ENCODE measurements at places on chromosomes 16 and 17.

DNA sequence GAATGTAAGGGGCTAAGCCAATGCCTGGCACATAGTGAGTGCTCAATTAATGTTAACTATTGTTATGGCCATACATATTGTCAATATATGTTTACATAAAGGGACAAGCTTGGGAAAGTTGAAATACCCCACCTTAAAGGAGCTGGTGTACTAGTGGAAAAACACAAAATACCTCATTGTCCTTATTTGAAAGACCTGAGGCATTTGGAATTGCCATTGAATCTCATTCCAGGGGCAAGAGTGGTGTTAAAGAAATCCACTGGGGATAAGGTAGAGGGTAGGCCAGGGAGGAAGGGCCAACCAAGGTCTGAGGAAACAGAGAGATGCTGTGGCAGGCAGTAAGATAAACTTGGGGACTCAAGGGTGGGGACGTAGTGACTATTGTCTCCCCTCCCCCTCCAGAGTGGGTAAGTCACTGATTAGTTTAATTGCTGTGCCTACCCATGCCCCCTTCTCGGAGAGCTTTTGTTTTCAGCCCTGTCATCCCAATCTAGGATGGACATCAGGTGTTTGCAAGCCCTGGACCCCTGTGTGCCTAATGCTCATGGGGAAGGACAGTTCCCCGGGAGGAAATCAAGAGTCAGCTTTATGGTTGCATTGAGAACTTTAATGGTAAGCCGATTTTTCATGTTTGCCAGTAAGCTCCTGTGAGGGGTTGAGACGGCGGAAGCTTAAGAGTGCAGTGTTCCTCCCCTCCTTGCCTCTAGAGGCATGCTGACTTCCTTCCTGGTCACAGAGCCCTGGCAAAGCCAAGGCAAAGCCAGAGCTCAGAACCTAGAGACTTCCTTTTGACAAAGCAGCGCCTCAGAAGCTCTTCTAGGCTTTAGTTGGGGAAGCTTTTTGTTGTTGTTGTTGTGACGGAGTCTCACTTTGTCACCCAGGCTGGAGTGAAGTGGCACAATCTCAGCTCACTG lies 2.5 kb upstream of the HEATR9 start:
- no peak for DNase-seq

DNA sequence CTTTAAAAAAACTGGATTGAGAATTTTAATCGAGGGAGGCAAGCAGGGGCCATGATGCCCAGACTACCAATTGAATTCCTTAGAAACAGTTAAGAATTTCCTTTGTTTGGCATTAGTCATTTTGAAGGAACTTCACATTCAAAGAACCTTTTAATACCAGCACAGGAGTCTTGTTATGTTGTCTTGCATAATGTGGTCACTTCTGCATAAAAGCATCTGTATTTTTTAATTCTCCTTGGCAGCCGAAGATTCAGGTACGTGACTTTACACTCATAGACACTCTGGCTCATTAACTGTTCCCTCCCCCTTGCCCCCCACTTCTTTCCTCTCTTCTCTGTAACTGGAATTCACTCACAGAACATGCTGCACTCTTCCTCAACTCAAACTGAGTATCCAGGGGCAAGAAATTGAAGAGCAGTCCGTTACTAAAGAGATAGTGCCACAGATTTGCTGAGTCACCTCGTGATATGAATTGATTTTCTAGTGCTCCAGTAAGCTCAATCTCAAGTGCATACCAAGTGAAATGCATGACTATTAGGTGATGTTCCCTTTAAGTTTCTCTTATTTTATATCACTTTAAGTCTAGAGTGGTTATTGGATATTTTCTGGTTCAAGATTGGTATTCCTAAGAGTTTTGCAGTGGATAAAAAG lies 572.2 kb upstream of the SOX9 start:
- no peak for DNase-seq

- no peak for DNase-seq
These were observed 65.0 kb downstream of the MPRIP start for GRCh38 chr17:17107281-17107680.

DNA sequence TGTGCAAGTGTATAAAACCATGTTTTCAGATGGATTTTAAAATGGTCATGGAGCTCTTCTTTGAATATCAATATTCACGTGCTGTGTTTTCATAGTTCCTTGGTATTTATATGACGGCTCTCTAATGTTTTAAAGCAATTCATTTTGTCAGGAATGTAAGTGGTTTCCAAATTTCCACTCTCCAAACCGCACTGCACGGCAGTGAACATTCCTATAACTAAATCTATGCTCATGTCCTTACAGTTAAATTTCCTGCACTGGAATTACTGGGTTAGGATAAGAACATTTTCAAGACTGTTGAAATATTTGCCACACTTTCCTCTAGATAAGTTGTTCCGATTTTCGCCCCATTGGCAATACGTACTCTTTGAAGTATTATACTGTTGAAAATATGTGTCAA lies 398.9 kb downstream of the PMP22 start:
- DNase-seq = no peak

DNA sequence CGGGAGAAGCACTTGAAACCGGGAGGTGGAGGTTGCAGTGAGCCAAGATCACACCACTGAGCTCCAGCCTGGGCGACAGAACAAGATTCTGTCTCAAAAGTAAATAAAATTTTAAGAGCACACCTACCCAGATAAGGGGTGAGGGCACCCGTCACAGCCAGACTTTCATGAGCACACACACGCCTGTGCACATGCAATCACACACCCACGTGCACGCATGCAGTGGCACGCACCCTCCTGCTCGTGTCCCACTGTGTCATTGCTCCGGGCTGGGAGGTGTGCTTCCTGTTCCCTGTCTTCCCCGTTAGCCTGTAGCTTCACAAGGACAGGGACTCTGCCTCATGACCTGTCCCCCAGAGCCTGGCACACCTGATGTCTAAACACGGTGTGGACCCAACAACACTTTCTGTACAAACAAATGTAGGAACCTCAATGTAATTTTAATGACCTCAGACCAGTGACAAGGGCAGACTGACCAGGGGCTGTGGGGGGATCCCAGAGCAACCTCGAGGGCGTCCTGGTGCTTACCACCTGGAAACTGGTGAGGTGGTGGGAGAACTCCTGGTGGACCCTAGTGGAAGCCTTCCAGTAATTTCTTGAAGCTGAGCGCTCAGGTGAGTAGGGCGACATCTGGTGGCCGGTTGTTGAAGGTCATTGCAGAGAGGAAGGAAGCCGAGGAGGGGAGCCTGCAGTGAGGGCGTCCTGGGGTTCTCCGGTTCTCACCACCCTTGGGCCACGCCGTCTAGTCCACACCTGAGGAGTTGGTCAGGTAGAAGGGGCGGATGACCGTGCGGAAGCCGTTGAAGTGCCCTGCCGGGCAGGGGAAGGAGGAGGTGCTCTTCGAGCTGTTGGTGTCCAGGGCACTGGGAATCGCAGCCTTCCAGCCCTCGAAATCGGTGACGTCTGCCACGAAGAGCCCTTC lies 8.6 kb downstream of the LGALS3BP start:
- DNase-seq = peak; percentile 85

DNA sequence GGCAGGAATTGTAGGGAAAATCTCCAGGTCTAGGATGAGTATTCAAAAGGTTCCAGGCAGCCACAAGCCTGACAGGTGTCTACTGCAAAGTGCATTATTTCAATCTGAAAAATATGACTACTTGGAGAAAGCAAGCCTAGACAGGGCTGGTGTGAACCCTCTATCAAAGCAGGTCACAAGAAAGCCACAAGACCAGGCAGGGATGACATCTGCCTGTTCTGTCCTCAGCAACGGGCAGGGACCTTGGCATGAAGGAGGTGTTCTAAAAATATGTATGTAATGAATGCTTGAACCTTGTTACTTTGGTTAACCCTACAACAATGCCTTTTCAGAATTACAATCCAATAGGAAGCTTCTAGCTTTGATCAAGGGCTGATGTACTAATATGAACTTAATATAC lies 1.2 kb upstream of the COX6A2 start:
- no peak for DNase-seq

- DNase-seq = no peak
These were observed 177.8 kb downstream of the CCDC182 start for GRCh38 chr17:57567251-57567650.
